HT1080 (cell line): ENCODE measurements at places on chromosomes 13 and 19. TPM values are rescaled to one million over a fixed set of nuclear protein-coding genes. Genes with fewer than 3 reads are reported as not detected.

The ZNF221 gene
- 3.1 and 3.7 TPM in 2 replicates for total RNA-seq

The ZNF823 gene
- total RNA-seq: 2.7 and 4.1 TPM in 2 replicates

The CYP2F1 gene
- total RNA-seq: not detected in 2 replicates

The CLEC4M gene
- not detected in 2 replicates for total RNA-seq

The COX7A1 gene
- total RNA-seq: not detected in 2 replicates

The LGALS14 gene
- total RNA-seq: not detected in 2 replicates

The THOP1 gene
- 299 and 325 TPM in 2 replicates for total RNA-seq

The CKM gene
- total RNA-seq: not detected in 2 replicates

The ZNF134 gene
- total RNA-seq: 25.0 and 33.3 TPM in 2 replicates

The OR7D2 gene
- total RNA-seq: not detected in 2 replicates

The ATP1A3 gene
- total RNA-seq: 0.03 and 0.13 TPM in 2 replicates

The COL4A1 gene
- total RNA-seq: 146 and 150 TPM in 2 replicates

The ZNF223 gene
- 4.2 and 6.1 TPM in 2 replicates for total RNA-seq

The SYDE1 gene
- total RNA-seq: 55.8 and 67.8 TPM in 2 replicates

The CEACAM19 gene
- 0.03 TPM in 1 of 2 replicates, not detected in the other for total RNA-seq

The FCHO1 gene
- total RNA-seq: 0.53 TPM in 2 replicates

The NCR1 gene
- 0.43 TPM in 1 of 2 replicates, not detected in the other for total RNA-seq

The PSG4 gene
- not detected in 2 replicates for total RNA-seq

The MAP3K10 gene
- 4.9 and 8.0 TPM in 2 replicates for total RNA-seq

The LYPD3 gene
- total RNA-seq: not detected in 2 replicates

The TSSK6 gene
- total RNA-seq: 1.1 and 1.4 TPM in 2 replicates

The TSEN34 gene
- 67.2 and 72.8 TPM in 2 replicates for total RNA-seq

The FFAR1 gene
- 0.06 TPM in 1 of 2 replicates, not detected in the other for total RNA-seq

The B3GNT8 gene
- not detected in 2 replicates for total RNA-seq

The BEST2 gene
- not detected in 2 replicates for total RNA-seq

The CLEC17A gene
- not detected in 2 replicates for total RNA-seq

The PROZ gene
- total RNA-seq: not detected in 2 replicates

The FPR3 gene
- not detected in 2 replicates for total RNA-seq

The ANKRD24 gene
- total RNA-seq: 0.20 and 0.42 TPM in 2 replicates

The TEX26 gene
- not detected in 2 replicates for total RNA-seq

The MEIOSIN gene
- 0.07 and 0.37 TPM in 2 replicates for total RNA-seq

The SHISA2 gene
- 0.35 and 0.94 TPM in 2 replicates for total RNA-seq

The ATP4A gene
- total RNA-seq: not detected in 2 replicates

The ZNF816 gene
- total RNA-seq: not detected in 2 replicates

The WIZ gene
- total RNA-seq: 23.6 and 28.9 TPM in 2 replicates

The EDNRB gene
- total RNA-seq: not detected in 2 replicates

The SIGLEC11 gene
- not detected in 2 replicates for total RNA-seq

The KIR3DL1 gene
- not detected in 2 replicates for total RNA-seq

The RAB20 gene
- 7.3 and 7.6 TPM in 2 replicates for total RNA-seq

The PLPP2 gene
- total RNA-seq: 98.0 and 104 TPM in 2 replicates

The ADPRHL1 gene
- total RNA-seq: 0.95 and 1.0 TPM in 2 replicates

The SHKBP1 gene
- total RNA-seq: 32.2 and 47.4 TPM in 2 replicates

The CD70 gene
- 136 and 156 TPM in 2 replicates for total RNA-seq
